ENCODE measurements at places on chromosomes 1 and 21.

DNA sequence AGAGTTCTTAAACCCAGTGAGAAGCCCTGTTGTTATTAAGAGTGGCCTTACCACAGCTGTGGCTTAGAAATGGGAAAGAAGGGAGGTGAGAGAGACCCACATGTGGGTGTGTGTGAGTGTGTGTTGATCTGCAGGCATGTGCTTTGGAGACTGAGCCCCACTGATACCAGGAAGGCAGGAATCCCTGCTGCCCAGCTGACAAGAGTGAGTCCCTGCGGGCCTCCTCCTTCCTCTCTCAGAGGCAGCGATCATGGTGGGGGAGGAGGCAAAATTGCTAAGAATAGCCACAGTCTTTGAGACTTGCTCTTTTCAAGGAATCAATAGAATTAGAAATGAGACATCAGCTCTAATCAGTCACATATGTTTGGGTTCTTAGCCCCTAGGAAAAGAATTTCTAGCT, 87.0 kb upstream of the WARS2 start:
- DNase-seq, result no peak

GRCh38 chr21:29184037-29184436, 53.6 kb downstream of the MAP3K7CL start:
- no peak for DNase-seq

DNA sequence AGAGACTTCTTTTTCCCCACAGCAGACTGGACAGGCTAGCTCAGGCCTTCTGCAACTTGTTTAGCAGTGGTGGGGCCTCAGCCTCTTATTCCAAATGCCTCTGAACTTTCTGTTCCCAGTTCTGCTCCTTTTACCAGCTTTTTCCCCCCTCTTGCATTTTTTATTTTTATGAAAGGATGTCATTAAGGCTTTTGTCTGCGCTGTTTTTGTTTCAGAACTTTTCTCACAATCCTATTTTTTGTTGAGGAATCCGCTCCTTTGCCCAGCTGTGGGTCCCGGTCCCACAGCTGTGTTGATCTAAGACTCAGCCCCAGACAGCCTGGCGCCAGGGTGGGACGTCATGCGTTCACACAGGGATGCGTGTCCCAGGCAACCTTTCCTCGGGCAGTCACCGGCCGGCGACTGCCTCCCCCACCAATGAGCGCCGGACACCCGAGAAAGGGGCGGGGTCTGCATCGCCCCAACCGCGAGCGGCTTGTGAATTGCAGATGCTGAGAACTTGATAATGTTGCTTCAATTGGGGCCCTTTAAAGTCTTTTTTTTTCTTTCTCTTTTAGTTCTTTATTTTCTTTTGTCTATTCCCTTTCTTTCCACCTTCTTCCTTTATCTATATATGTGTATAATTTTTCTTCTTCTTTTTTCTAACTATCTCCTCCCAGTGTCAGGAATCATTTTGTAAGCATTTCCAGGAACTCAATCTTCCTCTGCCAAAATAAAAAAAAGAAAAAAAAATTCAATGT, 3.0 kb upstream of the ID3 start:
- no peak for DNase-seq

GRCh38 chr1:67350783-67351182, 43.1 kb downstream of the IL12RB2 start:
- no peak for DNase-seq

GRCh38 chr1:204834752-204835151, 35.9 kb upstream of the NFASC start:
- no peak for DNase-seq

DNA sequence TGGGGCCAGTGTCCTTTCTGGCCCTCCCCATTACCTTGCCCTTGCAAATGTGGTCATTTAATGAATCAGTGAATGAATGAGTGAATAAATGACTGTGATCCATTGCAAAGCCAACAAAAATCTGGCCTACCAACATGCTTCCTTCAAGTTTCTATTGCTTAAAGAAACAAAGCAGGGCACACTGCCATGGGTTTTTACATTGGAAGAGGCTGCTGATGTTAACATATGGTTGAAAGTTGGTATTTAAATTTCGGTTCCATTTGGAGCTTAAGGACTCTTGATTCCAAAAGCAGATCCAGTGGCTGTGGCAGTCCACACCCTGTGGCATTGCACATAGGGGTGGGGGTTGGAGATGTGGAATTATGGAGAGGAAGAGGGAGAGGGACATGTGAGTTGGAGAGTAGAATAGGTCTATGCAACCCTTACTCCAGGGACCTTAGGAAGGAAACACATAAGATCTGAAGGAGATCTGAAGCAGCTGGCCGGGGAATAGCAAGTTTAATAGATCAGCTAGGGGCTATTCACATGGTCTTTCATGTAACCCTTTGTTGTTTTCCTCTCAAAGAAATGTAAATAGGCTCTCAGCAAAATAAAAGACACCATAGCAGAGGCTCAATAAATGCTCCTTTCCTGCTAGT, 7.2 kb downstream of the ABCA4 start:
- no peak for DNase-seq

- DNase-seq, result no peak
These were observed 53.8 kb upstream of the DPH5 start for GRCh38 chr1:101079341-101079740.

GRCh38 chr1:39663559-39663958, 8.3 kb downstream of the NT5C1A start:
- no peak for DNase-seq

- DNase-seq, result no peak
These were observed 7.0 kb downstream of the KCNAB2 start for GRCh38 chr1:6052543-6053205.

- no peak for DNase-seq
These were observed 244.7 kb downstream of the SDCCAG8 start for GRCh38 chr1:243500512-243500911.

DNA sequence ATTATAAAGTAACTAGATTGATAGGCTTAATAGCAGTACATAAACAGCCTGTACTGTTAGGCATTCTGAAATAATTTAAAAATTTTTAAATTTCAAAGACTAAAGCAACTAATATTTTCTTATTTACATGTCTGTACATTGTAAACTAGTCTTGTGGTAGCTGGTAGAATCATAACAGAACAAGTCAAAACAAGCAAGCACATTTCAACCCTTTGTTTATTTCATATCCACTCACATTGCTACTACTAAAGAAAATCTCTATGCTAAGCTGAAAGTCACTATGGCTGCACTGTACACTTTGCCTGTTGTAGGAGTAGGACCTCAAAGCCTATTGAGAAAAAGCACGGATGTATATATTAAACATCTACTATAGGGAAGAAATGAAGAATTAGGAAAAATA, 738.2 kb upstream of the ADGRL4 start:
- DNase-seq, result no peak

DNA sequence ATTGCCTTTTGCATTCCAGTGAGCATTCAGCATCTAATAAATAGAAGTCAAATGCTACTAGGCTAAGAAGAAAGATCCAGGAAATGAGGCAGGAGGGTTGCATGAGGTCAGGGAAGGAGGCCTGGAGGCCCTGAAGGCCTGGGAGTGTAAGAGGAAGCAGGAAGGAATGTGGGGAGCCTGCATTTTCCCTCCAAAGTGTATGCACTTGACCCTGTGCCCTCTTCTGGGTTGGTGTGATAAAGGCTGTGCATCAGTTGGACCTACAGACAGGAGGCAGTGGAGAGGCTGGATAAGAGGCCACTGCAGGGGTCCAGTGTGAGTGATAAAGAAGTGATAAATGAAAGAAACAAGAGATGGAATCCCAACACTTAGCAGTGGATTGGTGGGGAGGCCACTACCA, 20.4 kb downstream of the KIAA1614 start:
- no peak for DNase-seq

- no peak for DNase-seq
These were observed 412.3 kb downstream of the NPHP4 start for GRCh38 chr1:5579966-5580365.

GRCh38 chr1:236657398-236657797, 28.9 kb upstream of the ACTN2 start:
- DNase-seq, result no peak

DNA sequence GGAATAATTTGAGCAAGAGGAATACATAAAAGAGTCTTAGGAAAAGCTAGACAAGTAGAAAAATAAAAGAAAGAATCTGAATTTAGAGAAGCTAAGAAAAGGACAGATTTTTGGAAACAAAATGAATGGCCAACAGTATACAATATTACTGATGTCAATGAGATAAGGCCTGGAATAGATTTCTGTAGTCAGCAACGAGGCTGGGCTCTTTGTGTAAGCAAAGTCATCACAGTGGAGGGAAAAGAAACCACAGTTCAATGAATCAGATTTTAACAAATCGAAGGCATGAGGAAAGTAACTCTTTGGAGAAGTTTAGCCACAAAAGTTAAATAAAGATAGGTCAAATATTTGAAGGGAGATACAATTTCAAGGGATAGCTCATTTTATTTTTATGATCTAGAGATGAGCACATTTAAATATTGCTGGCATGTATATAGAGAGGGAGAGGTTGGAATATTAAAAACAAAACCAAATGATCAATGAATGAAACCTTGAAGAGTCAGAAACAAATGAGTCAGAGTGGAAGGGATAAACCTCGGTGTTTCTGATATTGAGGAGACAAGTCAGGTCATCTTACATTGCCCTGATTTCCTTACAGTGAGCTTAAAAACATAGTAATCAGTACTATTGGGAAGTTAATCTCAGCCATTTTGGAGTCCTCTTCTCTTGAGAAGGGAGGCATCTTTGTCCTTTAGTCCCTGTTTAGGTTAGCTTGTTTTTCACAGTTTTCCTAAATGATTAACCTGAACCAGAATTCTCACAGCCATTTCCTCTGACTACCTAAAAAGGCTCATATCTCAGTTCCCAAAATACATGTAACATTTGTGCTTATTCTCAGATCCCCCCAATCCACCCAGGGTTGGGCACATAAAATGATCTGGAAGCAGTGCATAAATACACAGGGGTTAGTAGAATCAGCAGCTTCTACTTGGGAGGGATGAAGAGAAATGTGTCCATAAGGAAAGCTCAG, 620.0 kb upstream of the B3GALT2 start:
- DNase-seq, result no peak

All from cerebellar nuclear complex (tissue), 1 donor.